ENCODE measurements at places on chromosomes 6 and 20.
A peak's percentile ranks its signal among the peaks of the same experiment; 100 is the strongest.

DNA sequence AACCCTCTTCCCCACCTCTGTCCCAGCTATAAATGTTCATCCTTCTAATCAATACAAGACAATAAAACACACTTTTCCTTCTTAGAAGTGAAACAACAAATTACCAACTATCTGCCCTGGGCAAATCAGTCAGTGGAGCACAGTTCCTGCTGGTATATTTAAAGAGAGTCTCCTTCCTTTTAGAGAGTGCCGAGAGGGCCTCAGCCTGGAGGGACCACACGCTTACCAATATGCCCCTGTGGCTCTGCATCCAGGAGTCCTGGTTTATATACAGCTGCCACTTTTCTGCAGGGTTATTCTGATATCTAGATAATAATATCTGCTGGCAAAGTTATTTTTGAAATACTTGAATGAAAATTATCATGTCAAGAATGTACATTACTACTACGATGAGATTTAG lies 87.4 kb upstream of the KCNK16 start:
- DNase-seq = no peak

- DNase-seq = no peak
Observed at GRCh38 chr6:46719099-46719498, 16.1 kb downstream of the PLA2G7 start.

DNA sequence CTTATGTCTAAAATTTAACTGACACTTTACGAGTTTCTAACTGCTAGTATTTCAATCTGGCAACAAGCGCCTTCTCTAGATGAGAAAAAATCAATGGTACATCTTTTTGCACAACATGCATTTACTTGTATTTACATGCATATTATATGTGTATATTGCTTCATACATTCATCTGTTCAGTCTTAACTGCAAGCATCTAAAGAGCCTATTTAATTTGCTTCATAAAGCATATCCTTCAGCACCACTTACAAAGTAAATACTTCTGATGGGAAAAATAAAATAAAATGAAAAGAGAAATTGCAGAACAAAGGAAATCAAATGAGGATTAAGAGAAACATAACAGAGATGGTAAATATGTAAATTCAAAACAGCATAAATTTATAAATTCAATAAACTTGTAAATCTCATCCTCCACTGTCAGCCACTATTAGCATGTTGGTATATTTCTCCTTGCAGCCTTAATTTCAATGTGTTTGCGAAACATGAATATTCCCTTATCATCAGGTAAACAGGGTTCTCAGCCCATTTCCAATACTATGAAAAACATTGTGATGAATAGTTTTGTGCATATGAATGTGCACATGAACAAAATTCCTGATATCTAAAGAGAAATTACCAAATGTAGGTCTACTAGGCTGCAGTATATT lies 332.5 kb upstream of the RUNX2 start:
- no peak for DNase-seq

- peak; percentile 93 for DNase-seq
Observed at GRCh38 chr6:26157251-26158075, 70.2 kb downstream of the HFE start.
